ENCODE measurements at places on chromosomes 13 and 19.
A peak's percentile ranks its signal among the peaks of the same experiment; 100 is the strongest.

- DNase-seq = peak; percentile 52
Observed at GRCh38 chr19:51124729-51125128, at the start of gene SIGLEC9. TSS of gene SIGLEC9 (plus strand) at chr19:51124906. CDS start at chr19:51124975, 69 bp downstream.

GRCh38 chr19:5293612-5294378 lies 46.8 kb downstream of the PTPRS start:
- DNase-seq = no peak

DNA sequence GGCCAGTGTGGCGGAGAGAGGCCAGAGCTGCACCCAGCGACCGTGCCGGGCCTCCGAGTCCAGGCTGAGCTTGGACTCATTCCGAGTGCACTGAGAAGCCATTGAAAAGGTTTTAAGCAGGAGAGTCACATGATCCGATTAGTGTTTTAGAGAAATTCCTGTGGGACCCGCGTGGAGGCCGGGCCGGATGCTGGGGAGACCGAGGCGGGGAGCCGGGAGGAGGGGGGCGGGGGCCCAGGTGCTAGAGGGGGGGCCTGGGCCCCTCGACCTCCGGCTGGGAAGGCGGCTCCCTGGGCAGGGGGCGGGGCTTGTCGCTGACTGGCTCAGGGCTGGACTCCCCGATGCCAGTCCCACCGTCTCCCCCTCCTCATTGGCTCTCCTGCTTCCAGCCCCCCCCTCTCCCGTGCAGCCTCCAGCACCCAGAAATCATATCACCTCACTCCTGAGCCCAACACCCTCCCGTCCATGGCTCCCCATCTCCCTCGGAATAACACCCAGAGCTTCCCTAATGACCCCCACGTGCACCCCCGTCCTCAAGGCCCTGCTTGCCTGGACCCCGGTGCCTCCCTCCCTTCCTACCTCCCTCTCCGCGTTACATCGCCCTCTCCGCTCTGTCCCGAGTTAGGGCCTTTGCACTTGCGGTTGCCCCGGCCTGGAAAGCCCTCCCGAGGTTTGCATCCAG lies 5.2 kb upstream of the ZNF579 start:
- peak; percentile 80 for DNase-seq

GRCh38 chr19:18348171-18348570 lies 7.8 kb downstream of the PGPEP1 start:
- no peak for DNase-seq

- no peak for DNase-seq
Observed at GRCh38 chr19:362154-362553, 17.6 kb upstream of the MIER2 start.
